NCI-H748 treated with DMSO at 0.1 percent for 48 hours (cell line): ENCODE measurements at places on chromosomes 6 and 20.
A peak's percentile ranks its signal among the peaks of the same experiment; 100 is the strongest.

GRCh38 chr20:13778827-13779226 lies 5.9 kb downstream of the ESF1 start:
- no peak for DNase-seq

- no peak for DNase-seq
Observed at GRCh38 chr6:92538926-92539325, 880.4 kb downstream of the EPHA7 start.

DNA sequence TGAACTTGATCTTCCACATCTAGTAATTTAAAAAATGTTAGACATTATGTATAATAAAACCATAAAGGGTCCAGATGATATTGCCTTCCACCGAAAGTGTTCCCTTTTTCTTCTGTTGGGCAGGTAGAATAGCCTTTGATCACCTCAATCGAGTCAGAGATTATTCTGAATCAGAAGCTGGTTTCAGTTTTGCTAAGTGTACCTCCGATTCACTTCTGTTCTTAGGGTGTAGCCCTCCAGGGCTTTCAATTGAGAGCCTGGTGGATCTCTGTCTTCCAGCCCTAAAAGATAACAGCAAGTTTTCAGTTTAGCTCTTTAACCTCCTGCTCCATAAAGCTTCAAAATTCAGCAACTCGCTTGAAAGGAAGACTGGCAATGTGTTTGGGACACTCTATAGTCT lies 21.1 kb upstream of the AIG1 start:
- DNase-seq = no peak

DNA sequence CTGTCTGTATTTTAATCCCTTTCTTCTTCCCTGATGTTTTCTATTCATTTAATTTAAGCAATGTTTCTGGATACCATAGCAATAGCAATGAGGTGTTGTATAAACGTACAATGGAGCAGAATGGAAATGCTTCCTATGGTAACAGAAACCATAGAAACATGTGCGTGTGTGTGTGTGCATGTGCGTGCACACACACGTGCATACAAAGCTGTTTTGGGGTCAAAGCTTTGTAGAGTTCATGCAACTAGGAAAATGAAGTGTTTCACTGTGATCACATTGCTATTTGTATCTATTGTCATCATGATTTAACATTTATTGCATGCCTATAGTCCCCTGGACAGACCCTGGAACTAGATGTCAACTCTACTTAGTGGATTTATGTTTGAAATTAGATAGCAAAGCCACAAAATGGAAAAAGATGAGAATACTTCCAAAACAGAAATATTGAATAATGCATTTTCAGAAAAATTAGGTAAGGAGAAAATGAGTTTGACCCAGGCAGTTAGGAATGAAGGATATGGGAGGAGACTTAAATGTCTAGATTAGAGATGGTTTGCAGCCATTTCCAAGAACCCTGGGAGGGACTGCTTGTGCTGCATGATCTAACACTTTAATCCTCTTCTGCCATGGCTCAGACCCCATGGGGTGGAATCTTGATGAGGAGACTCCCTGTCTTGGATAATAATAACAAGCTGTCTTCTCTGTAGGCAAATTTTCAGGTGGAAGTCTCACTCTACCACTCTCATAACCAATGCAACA lies 124.4 kb downstream of the TRMT11 start:
- DNase-seq = no peak

- peak; percentile 16 for DNase-seq
Observed at GRCh38 chr6:44216677-44217331, at the start of gene MYMX. Gene MYMX, plus strand, starts transcription at chr6:44216926. Its CDS starts 546 bp downstream, at chr6:44217472.

DNA sequence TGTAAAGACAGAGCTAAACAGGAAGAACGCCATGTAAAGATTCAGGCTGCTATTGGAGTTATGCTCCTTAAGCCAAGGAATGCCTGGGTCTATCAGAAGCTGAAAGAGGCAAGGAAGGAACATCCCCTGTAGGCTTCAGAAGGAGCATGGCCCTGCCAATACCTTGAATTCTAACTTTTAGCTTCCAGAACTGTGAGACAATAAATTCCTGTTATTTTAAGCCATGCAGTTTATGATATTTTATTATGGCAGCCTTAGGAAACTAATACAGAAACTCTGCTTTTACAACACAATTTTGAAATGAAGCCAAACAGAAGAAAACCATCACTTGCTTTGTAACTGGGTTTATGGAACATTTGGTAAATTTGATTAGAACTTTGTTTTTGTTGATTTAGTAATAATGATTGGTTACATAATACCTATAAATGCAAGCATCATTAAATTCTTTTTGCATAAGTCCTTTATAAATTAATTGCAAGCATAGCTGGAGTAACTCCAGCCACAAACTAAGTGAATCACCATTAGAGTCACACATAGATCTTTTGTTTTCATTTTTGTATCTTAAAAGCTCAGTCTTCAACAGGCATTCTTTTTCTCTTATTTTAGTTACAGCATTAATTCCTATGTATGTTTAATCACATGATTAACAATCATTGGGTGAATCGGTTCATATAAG lies 33.5 kb upstream of the TSPYL1 start:
- no peak for DNase-seq

- DNase-seq = no peak
Observed at GRCh38 chr6:134689177-134689576, 260.7 kb downstream of the ALDH8A1 start.
